Mesenchymal stem cell (in vitro differentiated cells and primary cell): ENCODE measurements at places on chromosomes 6 and 20.

DNA sequence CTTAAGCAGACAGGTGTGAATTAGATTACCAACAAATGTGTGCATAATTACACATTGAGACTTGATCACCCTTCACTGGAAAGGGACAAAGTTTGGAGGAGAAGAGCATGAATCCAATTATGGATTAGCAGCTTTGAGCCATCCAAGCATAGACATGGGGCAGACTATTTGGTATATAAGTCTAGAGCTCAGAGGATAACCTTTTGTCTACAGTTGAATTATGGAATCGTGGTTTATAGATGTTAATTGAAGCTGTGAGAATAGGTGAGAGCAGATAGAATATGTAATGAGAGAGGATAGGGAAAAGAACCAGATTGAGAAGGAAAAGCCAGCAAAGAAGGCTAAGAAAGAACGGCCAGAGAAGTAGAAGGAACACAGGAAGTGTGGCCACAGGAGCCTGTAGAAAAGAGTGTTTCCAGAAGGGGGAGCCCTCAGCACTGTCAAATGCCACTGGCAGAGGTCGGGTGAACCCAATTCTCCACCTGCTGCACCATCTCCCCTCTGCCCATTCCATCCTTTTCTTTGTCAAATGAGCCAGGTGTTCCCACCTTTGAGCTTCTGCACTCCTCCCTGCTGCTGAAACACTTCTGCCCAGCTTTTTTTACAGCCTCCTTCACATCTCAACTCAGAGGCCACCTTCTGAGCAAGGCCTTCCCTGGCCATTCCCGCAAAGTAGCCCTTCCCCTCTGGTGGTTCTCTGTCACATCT lies 7.3 kb downstream of the DNTTIP1 start:
- H3K4me3 ChIP-seq = no peak overlapping the region
- no peak overlapping the region for H3K27ac ChIP-seq
- H3K36me3 ChIP-seq = peaks cover 68% of the 10 kb centered on the region

- H3K4me3 ChIP-seq = no peak overlapping the region
- H3K4me1 ChIP-seq = no peaks in the 10 kb centered on the region
- H3K36me3 ChIP-seq = no peaks in the 10 kb centered on the region
- no peak for DNase-seq
Observed at GRCh38 chr6:144234399-144234798, 50.7 kb upstream of the UTRN start.

GRCh38 chr6:156848533-156848932 lies 71.4 kb downstream of the ARID1B start:
- H3K4me3 ChIP-seq = no peak overlapping the region
- DNase-seq = peak; percentile 59
- peaks cover 6% of the 10 kb centered on the region for H3K4me1 ChIP-seq
- no peaks in the 10 kb centered on the region for H3K27me3 ChIP-seq

DNA sequence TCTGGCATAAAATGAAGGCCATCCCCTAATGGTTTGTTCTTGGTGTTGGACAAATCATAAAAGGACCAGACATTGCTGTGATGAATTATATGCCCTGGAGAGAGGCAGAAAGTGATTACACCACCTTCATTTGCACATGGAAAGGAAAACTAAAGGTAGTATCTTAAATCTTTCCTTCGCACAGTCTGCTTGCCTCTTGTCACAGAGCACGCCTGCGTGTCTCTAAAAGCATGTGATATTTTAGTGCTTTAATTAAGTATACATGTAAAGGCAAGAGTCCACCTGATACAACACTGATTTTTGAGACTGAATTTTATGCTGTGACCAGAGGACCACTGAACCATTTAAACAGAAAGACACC lies 28.8 kb upstream of the PLAGL1 start:
- H3K27me3 ChIP-seq = no peaks in the 10 kb centered on the region
- peak overlapping the region; percentile 72 for H3K4me3 ChIP-seq
- DNase-seq = no peak
- no peaks in the 10 kb centered on the region for H3K36me3 ChIP-seq

GRCh38 chr6:2740581-2740980 lies 10.1 kb downstream of the MYLK4 start:
- no peaks in the 10 kb centered on the region for H3K27me3 ChIP-seq
- no peak overlapping the region for H3K4me3 ChIP-seq
